Kidney (tissue), 22 donors: ENCODE measurements at places on chromosomes 5 and 9. TPM values are rescaled to one million over a fixed set of nuclear protein-coding genes. Genes with fewer than 3 reads are reported as not detected.

GRCh38 chr9:78062710-78063109 is 31.1 kb upstream of the GNAQ start:
- no peaks in the 10 kb centered on the region for H3K4me1 ChIP-seq
- H3K36me3 ChIP-seq, result no peaks in the 10 kb centered on the region
- no peaks in the 10 kb centered on the region for H3K27me3 ChIP-seq
- no peak overlapping the region for H3K4me3 ChIP-seq

- DNase-seq, result no peak
- H3K36me3 ChIP-seq, result no peaks in the 10 kb centered on the region
- no peak overlapping the region for H3K4me3 ChIP-seq
- no peaks in the 10 kb centered on the region for H3K4me1 ChIP-seq
- H3K27me3 ChIP-seq, result no peaks in the 10 kb centered on the region
These were observed 2.3 kb downstream of the CRB2 start for GRCh38 chr9:123358181-123358905.

GRCh38 chr9:121322037-121322736 is 47.9 kb downstream of the STOM start:
- no peak overlapping the region for H3K27ac ChIP-seq
- DNase-seq, result no peak
- H3K4me3 ChIP-seq, result no peak overlapping the region
- H3K36me3 ChIP-seq, result peaks cover 4% of the 10 kb centered on the region
- H3K27me3 ChIP-seq, result no peaks in the 10 kb centered on the region

OR1J2 gene
- not detected for total RNA-seq
